ENCODE measurements at places on chromosomes 6 and 20.

DNA sequence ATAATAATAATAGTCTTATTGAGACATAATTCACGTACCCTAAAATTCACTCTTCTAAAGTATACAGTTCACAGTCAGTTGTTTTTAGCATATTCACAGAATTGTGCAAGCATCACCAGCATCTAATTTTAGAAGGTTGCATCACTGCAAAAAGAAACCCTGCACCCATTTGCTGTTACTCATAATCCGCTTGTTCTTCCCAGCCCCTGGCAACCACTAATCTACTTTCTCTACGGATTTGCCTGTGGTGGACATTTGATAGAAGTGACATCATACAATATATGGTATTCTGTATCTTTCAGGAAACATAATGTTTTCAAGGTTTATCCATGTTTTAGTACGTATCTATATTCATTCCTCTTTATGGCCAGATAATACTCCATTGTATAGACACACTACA is 41.5 kb upstream of the FAM184A start:
- no peak for DNase-seq

DNA sequence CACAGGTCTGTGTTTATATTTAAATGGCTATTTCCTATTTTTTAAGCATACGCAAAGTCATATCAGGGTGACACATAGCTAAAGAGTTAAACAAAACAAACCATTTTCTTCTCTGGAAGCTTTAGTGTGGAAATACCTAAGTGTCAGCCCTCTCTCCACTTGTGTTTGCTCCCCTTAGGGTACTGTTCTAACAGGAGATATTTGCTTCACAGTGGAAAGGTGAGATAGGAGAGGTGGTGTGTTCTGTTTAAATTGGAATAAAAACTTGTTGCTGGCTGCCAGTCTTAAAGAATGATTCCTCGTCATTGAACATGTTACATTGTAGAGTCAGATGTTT is 18.9 kb downstream of the PHACTR2 start:
- no peak for DNase-seq

DNA sequence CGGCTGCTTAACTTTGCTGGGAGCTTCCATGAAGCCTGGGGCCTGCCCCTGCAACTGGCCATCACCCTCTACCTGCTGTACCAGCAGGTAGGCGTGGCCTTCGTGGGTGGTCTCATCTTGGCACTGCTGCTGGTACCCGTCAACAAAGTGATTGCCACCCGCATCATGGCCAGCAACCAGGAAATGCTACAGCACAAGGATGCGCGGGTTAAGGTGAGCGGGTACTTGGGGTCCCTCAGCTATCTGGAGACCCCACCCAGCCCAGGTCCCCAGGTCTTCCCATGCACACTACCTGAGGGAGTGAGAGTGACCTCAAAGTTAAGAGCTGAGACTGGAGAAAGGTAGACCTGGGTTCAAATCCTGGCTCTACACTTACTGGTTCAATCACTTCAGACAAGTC is 5.8 kb downstream of the ABCC10 start:
- no peak for DNase-seq

GRCh38 chr20:36569847-36570429 is 3.5 kb upstream of the TGIF2 start:
- no peak for DNase-seq

GRCh38 chr6:2454180-2454579 is 208.8 kb upstream of the GMDS start:
- no peak for DNase-seq
